ENCODE measurements at places on chromosomes 5 and 9.
A peak's percentile ranks its signal among the peaks of the same experiment; 100 is the strongest.

DNA sequence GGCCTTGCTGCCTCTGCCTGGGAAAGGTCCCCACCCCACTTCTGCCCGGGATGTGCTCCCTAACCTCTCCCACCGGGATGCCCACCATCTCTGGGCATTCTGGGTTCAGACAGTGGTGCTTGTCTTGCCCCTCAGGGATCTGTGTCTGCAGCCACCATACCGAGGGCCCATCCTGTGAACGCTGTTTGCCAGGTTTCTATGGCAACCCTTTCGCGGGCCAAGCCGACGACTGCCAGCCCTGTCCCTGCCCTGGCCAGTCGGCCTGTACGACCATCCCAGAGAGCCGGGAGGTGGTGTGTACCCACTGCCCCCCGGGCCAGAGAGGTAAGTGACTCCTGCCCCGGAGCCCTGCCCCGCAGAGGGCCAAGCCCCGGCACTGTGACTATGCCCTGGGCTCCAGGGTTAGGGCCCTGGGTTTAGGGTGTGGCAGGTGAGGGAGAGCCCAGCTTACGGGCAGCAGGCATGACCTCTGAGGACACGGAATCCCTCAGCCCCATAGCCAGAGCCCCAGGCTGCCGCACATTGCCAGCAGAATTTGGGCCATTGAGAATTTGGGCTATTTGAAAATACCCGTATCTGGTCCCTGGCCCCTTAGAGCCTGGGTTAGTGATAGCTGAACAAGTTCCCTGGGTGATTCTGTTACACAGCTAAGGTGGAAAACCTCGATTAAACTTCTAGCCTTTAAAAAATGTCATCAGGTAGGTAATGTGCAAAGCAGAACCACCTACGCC is 35.3 kb upstream of the AIF1L start:
- DNase-seq: no peak

- no peak for DNase-seq
These were observed 388.9 kb downstream of the HTR1A start for GRCh38 chr5:63573380-63573779.

- no peak for DNase-seq
These were observed 48.8 kb downstream of the ARL15 start for GRCh38 chr5:54261596-54261995.

DNA sequence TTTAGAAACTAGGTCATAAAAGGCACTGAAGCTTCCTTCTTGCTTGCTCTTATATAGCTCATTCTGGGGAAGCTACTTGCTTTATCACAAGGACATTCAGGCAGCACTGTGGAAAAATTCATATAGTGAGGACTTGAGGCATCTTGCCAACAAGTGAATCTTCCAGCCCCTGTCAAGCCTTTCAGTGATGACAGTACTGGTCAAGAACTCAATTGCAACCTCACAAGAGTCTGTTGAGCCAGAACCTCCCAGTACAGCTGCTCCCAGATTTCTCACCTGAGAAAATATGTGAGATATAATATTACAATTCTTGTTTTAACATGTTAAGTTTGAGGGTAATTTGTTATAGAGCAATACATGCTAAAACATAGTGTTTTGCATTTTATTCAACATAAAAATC is 2011.0 kb upstream of the NUDT12 start:
- DNase-seq: no peak

- DNase-seq: no peak
These were observed 53.8 kb downstream of the NFIB start for GRCh38 chr9:14260101-14260500.

DNA sequence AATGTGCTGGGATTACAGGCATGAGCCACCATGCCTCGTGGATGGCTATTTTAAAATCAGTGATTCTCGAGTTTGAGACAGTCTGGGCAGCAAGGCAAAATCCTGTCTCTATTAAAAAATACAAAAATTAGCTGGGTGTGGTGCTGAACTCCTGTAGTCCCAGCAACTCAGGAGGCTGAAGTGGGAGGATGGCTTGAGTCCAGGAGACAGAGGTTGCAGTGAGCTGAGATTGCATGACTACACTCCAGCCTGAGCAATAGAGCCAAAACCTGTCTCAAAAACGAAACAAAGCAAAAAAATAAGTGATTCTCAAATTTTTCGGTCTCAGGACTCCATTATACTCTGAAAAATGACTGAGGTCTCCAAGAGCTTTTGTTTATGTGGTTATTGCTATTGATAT is 47.9 kb upstream of the HSPA9 start:
- peak; percentile 58 for DNase-seq

GRCh38 chr9:74277532-74277931 is 219.6 kb upstream of the RORB start:
- DNase-seq: no peak

GRCh38 chr5:36573438-36573837 is 33.0 kb upstream of the SLC1A3 start:
- DNase-seq: no peak
